ENCODE measurements at places on chromosomes 4 and X.

GRCh38 chr4:129176864-129177263, 80.9 kb downstream of the C4orf33 start:
- no peak for DNase-seq

GRCh38 chr4:73608689-73609594, 11.3 kb downstream of the RASSF6 start:
- peak; percentile 66 for DNase-seq

- no peak for DNase-seq
Measured at GRCh38 chr4:106971636-106972035, 64.5 kb downstream of the DKK2 start.

DNA sequence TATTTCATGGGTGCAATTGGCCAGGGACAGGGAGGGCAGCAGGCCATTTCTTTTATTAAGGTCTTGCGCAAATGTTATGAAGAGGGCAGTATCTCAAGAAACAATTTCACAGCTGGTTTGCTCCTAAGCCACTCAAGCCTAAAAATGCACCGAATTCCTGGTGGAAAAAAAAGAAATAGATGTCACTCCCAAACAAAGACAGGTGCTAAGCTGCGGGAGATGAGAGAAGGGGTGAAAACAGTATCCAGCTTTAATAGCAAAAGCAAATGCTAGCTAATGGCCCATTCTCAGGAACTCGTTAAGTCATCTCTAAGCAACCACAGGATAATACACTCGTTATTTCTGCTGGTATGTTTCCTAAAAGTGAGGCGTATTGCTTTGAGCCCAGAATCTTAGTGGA, 116.4 kb downstream of the ARX start:
- DNase-seq, result no peak

- DNase-seq, result peak; percentile 78
Measured at GRCh38 chr4:21366312-21366711, 582.3 kb downstream of the KCNIP4 start.

DNA sequence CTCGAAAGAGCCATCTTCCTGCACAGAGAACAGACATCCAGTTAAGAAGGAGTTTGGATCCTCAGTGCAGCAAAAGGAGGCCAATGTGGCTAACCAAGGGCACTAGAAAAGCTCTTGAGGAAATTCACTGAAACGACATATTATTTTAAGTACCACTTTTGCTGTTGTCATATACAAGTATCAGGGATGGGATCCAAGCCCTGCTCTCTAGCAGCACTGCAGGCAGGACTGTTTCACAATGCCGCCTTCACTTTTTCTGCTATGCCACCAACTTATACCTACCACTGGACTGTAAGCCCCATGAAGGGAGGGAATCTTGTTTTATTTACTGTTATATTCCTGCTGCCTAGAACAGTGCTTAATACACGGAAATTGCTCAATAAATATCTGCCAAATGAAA, 299.0 kb downstream of the NR3C2 start:
- no peak for DNase-seq

- no peak for DNase-seq
Measured at GRCh38 chr4:89022426-89023128, 34.4 kb downstream of the FAM13A start.

- no peak for DNase-seq
Measured at GRCh38 chr4:182252220-182252619, 9.0 kb downstream of the TENM3 start.

- no peak for DNase-seq
Measured at GRCh38 chr4:154778264-154778663, 2.8 kb upstream of the RBM46 start.

- no peak for DNase-seq
Measured at GRCh38 chr4:151797131-151797530, 36.3 kb upstream of the GATB start.

GRCh38 chr4:136909626-136910025, 622.7 kb downstream of the PCDH18 start:
- no peak for DNase-seq

GRCh38 chr4:3437582-3437936, 4.2 kb upstream of the HGFAC start:
- DNase-seq, result no peak

- DNase-seq, result peak; percentile 72
Measured at GRCh38 chr4:164383358-164384220, 370.3 kb upstream of the SMIM31 start.

- DNase-seq, result no peak
Measured at GRCh38 chrX:123169247-123169901, 14.7 kb upstream of the GRIA3 start.

- peak; percentile 64 for DNase-seq
Measured at GRCh38 chr4:74531963-74532794, 87.2 kb downstream of the AREG start.

DNA sequence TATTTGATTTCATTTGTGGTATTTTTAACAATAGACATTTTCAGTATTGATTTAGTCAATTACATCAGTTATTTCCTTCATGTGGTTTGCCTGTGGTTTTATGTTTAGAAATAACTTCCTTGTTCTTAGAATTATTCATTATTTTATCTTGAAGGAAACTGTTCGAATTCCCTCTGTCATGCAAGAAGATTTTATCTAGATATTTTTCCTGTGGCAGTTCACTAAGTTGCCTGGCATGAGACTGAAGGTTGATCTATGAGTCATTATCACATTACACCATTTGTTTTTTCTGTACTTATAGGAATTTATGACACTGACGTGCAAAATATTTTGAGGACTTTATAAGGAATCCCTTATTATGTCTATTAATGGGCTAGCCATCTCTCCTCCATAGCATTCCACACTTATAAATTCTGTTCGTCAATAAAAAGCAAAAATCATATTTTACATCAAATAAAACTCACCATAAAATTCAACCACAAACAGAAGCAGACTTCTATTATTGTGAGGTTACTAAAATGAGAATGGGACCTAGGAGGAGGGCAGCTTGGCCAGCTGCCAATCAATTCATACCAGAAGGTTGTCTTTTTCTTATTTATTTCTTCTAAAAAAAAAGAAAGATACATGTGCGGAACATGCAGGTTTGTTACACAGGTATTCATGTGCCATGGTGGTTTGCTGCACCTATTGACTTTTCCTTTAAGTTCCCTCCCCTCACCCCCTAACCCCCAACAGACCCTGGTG, 179.0 kb downstream of the KCNIP4 start:
- DNase-seq, result no peak

DNA sequence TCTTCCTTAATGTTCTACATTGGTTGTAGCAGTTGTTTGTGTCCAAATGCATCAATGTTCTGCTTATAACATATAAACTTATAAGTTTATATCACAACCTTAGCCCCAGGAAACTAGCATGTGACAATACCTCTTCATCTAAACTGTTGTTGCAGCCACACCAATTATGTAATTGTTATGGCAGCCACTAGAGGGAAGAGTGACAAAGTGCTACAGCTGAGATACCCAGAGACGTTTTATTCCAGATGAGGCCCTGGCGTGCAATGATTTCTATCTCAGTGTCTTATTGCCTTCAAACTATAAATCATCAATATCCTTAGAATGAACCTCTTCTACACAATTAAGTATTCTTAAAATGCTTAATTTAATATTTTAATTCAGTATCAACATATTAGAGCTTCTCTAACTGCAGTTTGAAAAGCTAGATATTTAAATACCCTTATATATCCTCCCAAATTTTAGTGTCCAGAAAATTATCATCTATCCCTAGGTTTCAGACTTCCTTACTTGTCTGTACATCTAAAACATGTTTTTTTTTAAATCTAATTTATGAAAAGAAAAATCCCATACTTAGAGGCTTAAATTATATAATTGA, 171.6 kb downstream of the PCDH10 start:
- DNase-seq, result no peak

DNA sequence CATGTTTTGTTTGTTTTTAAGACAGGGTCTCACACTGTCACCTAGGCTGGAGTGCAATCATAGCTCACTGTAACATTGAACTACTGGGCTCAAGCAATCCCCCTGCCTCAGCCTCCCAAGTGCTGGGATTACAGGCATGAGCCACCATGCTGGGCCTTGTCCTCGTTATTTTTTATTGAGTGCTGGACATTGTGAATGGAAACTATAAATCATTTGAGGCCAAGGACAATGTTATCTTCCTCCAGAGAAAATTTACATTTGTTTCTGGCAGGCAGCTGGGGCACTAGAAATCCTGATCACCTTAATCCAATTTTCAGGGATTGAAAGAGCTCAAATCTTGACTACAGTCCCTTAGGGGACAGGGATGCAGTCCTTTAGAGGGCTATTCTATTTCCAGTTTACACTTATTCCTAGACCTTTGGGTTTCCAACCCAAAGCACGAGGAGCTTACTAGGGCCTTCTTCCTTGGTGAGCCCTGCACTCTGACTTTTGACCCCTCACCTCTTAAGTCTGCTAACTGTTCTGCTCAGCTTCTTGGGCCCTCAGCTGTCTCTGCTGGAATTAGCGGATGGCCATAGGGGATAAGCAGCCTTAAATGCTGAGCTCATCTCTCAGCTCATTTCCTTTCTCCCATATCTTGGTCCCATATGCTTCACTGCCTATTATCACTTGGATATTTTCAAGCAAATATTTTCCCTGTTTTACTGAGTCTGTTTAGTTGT, 23.0 kb upstream of the PDZD4 start:
- no peak for DNase-seq

- no peak for DNase-seq
Measured at GRCh38 chrX:21375708-21376009, 1.4 kb downstream of the CNKSR2 start.

- no peak for DNase-seq
Measured at GRCh38 chrX:134004084-134004483, 18.7 kb upstream of the GPC3 start.

DNA sequence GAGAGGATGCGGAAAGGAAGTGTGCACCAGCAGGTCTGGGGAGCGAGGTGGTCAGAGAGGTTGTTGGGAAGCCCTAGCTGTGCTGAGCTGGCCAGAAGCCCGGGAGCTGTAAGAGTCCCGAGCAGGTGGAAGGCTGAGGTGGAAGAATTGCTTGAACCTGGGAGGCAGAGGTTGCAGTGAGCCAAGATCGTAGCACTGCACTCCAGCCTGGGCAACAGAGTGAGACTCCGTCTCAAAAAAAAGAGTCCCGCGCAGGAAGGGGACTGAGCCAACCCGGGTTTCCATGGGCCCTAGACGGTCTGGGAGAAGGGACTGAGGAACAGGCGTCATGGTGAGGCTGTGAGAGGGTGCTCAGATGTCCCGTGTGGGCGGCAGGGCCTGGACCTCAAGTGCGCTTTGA, 12.7 kb upstream of the FGFR3 start:
- no peak for DNase-seq

- no peak for DNase-seq
Measured at GRCh38 chrX:77936299-77936698, 25.8 kb downstream of the ATP7A start.

DNA sequence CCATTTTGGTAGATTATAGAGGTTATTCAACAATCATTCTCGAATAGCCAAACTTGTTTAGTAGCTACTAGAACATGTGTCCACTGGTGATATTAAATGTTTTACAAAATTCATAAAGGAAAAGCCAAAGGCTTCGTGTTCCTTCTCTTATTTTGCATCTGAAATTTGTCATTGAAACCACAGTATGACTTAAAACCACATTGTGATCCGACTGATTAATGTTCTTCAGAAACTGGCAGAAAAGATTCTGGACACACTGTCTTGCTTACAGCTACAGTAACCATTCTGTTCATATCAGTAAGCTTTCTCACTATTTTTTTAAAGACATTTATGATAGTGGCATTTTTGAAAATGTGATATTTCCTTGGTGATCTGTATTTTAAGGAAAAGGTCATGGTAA, 2.6 kb upstream of the SMARCA1 start:
- DNase-seq, result no peak

DNA sequence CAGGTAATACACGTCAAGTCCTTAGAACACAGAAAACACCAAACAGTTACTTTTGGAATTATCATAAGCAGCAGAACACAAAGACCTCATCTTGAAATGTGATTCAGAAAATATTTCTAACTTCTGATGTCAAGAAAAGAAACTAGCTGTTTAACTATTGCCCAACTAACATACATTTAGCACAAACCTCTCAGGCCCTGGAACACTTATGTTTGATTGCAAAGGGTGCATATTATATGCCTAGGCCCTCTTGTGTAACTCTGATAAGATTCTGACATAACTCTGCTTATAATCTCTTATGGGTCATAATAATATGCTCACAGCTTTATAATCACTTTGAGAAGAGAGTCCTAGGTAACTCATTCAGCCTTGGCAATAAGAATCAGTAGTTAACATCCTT, 62.6 kb downstream of the TBC1D9 start:
- DNase-seq, result no peak

DNA sequence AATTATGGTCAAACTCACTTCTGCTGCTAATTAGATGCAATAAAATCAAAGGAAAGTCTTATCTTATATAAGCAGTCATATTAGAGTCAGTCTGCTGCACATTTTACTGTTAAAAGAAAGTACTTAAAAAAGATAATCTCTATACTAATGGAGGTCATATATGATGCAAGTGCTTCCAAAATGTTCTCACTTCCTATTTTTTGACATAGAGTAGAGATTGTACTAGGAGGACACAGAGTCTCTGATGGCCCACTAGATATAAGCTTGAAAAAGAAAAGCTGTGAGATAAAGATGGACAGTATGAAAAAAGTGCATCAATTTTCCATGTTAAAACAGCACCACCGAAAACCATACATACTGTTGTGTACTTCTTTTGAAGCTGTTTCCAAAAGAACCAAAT, 196.9 kb downstream of the KLHL13 start:
- no peak for DNase-seq

DNA sequence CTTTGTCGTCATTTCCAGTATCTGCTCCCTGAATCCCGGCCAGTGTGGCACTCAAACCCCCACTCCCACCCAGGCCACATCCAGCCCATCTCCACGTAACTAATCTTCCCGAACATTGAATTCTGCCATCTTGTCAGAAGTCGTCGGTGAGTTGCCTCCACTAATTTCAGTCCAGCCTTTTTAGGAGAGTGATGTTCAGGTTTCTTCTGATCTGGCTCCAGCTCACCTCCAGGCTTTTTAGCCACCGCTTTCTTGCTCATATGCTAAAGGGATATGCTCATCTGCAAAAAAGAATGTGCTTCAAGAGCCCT, 1.3 kb downstream of the TMEM165 start:
- DNase-seq, result peak; percentile 49

Data from islet precursor cell (in vitro differentiated cells).